ENCODE measurements at places on chromosomes 3 and 15.

DNA sequence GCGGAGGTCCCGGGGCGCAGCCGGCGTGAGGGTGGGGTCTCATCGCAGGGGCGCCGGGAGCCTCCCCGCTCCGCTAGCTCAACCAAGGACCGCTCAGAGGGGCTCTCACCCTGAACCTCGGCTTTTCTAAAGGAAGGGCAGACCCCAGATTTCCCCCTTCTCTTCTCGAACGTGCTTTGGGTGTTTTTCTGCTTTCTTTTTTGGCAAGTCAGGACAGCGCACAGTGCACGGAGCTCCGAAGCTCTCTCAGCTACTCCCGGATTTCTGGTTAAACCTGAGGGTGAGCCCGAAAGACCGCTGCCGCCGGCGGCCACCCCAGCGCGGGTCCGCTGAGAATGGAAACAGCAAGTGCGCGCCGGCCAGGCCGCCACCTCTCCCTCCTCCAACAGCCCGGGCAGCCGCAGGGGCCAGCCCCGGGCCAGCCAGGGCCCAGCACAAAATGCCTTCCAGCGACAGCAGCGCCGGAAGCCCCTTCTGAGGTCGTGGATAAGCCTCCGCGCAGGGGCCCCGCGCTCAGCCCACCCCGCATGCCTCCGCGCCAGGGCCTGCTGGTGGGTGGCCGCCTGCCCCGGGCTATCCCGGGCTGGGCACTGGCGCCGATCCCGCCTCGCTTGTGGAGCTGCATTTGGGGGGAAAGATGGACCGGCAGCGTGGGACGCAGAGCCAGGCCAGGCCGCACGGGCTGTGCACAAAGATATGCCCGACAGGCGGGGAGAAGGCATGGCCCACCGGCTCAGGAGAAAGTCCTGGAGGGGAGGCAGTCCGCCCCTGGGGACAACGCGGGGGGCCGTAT is 8.2 kb upstream of the OCA2 start:
- DNase-seq: no peak

DNA sequence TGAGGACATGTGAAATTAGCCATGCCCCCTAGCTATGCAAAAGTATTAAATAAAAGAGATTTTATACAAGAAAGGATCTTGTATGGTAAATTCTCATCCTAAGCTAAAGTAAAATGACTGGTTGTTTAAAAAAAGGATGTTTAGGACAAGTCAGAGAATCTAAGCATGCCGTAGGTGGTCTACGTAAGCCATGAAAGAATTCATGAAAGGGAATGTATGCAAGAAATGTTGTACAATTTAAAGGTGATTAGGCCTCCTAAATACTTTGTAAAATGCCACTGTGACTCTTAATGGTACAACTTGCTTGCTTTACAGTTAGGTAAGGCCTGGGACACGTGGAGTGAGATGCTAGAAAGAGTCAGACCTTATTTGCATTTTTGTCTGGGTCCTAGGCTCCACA is 209.0 kb downstream of the EFHB start:
- DNase-seq: no peak

- no peak for DNase-seq
Observed at GRCh38 chr3:42852441-42852840, 23.2 kb downstream of the CYP8B1 start.

GRCh38 chr3:113222451-113223086 is 11.2 kb downstream of the BOC start:
- no peak for DNase-seq

All from H54 (cell line).